Activated naive CD8-positive, alpha-beta T cell treated with anti-CD3 and anti-CD28 coated beads, Interleukin-2, amount 50 U/mL, for 16 hours (primary cell): ENCODE measurements at places on chromosomes 13 and 19.

DNA sequence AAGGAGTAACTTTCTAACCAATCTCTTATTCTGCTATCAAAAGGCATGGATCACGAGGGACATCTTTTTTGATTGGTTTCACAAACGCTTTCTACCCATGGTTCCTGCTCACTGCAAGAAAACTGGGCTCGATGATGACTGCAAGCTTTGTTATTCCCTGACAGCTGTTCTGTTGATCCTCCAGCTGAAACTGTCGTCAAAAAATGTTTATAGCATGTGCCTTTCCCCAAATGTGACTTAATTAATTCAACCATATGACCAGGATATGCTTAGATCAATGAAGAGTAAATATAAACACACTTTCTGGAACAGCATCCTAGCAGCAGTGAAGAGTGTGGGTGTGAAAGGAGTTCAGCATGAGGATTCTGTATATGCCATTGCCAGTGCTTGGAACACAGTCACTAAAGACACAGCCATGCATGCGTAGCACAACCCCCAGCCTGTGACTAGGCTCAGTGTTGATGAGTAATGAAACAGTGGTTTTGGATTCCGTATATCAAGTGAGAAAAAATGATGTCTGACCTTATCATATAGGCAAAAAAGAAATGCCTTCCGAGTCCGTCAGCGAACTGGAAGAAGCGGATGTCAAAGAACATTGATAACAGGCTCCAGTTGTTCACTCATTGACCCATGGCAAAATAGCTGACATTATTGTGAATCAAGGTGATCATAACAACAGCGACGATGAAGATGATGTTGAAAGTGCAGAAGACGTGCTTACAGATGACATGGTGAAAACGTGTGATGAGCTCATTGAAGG, 347.4 kb downstream of the FGF9 start:
- no peak for DNase-seq

DNA sequence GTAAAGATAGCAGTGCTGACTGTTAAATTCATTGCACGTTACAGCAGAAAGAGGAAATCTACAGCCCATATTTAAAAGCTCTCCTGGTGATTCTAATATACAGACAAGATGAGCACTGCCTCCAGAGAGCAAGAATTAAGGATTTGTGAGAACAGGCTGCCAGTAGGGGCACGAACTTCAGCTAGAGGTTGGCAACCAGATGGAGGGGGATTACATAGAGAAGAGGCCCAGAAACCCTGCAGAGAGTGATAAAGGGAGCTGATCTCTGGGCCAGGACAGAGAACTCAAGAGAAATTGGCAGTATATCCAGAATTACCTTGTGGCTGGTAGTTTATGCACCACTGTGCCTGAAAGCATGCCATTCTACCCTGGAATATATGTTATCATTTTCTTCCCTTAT, 144.8 kb downstream of the UFM1 start:
- no peak for DNase-seq

DNA sequence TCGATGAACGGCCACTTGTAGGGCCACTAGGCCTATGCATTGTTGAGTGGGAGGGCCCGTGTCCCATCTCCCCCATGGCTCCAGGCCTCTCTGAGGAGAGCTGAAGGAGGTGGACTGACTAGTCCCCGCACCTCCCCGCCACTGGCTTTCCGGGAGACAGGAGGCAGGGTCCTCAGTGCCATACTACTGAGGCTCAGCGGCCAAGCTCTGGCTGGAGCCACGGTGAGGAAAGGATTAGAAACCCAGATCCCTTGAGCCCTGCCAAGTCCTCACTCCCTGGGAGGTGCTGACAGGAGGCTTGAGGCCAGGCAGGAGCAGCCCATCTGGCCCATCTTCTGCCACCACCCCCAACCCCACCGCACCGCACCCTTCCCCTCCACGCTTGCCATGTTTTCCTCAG, 29.0 kb downstream of the CCDC8 start:
- DNase-seq: no peak

GRCh38 chr13:111184458-111185401, 69.6 kb downstream of the ARHGEF7 start:
- DNase-seq: no peak

DNA sequence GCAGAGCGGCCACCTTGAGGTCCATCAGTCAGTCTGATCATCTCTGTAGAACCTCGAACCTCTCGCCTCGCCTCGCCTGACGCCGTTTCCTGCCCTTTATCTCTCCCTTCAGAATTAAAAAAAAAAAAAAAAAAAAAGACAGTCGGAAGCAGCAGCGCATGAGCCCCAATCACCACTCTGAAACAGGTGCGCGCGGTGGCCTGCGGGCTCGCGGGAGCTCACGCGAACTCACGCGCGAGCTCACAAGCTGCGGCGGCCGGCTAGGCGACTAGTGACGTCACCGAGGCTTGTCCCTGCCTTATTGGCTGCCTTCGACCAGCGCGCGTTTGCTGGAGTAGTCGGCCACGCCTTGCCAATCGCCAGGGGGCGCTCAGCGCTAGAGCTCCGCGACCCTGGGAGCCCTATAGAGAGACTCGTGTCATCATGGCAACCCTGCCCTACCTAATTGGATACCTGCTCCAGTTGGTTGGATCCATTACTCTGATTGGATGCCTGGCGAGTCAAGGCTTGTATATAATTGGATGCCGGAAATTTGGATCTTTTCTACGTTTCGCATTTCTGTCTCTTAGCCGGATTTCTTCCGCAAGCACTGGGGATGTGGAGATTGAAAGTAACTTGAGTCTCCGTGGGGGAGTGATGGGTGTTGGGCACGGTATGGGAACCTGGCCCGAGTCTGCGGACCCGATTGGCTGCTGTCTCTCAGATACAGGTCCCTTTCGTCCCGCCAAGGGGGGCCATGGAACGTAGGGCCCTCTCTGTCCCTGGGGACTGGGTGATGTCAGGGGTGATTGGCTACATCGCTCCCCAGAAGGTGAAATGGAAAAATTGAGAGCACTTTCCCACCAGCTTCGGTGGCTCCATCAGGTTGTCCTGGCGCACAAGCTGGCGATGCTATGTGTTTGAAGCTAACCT, 31.6 kb downstream of the SYT3 start:
- DNase-seq: peak; percentile 65
